Activated CD4-positive, CD25-positive, alpha-beta regulatory T cell (primary cell): ENCODE measurements at places on chromosomes 6 and 20.
A peak's percentile ranks its signal among the peaks of the same experiment; 100 is the strongest.

DNA sequence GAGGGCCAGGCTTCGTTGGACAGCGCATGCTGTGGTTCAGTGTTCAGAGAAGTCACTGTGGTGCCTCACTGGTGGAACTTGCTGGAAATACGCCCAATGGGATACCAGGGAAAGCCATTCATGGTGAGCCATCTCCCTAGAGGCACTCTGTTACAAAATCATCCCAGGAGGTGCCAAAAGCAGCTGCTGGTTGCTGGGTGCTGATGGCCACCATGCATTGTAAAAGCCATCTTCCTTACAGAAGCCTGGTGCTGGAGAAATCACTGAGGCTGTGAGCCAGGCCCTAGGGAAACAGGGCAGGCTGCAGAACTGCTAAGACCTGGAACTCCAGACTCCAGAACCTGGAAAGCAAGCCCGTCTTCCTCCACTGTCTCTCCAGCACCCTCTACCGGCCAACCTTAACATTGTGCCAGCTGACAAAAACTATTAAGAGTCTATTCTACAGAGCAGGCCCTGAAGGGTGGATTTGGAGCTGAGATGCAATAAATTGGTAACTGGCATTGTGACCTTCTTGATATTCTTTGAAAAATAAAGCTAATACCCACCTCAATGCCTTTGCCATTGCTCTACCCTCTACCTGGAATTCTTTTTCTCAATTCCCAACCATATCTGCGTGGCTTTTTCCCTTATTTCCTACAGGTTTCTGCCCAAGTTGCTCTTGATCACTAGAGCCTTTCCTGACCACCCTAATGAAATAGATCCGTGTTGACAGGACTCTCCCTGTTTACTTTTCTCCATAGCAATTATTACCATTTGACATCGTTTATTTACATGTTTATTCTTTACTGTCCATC lies 18.5 kb downstream of the SNRPB start:
- peak; percentile 17 for DNase-seq

DNA sequence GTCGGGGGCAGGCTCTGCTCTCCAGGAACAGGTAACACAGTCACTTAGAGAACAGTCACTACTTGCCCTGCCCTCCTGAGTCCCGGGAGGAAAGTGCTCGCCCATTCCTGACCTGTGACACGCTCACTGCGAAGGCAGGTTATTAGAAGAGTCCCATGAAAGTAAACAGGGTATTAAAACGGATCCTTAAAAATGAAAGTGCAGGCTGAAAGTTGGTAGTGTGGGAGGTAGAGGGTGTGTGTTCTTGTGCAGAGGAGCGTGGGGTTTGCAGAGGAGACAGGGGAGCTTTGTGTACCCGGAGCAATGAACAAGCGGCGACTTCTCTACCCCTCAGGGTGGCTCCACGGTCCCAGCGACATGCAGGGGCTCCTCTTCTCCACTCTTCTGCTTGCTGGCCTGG lies at the start of gene CCN6:
Gene CCN6, plus strand, starts transcription at position 104 of the 400 bp plus-strand sequence. Its CDS starts 254 bp downstream, at position 358.
- no peak for DNase-seq

DNA sequence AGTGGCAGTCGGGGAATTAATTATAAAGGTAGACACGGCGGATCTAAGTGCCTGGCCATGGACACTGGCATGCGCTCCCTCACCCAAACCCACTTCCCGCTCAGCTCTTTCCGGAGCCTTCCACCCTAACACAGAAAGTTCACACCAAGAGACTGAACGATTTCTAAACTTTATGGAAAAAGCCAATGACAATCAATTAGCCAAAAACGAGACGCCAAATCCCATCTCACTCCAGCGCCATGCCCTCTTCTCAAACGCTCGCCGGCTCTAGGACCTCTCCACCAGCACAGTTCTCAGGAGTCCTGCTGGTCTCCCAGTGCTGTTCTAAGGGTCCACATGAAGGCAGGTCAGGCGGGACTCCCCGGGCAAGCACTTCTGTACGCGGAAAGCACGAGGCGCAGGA lies 641 bp downstream of the SF3B5 start:
- no peak for DNase-seq

DNA sequence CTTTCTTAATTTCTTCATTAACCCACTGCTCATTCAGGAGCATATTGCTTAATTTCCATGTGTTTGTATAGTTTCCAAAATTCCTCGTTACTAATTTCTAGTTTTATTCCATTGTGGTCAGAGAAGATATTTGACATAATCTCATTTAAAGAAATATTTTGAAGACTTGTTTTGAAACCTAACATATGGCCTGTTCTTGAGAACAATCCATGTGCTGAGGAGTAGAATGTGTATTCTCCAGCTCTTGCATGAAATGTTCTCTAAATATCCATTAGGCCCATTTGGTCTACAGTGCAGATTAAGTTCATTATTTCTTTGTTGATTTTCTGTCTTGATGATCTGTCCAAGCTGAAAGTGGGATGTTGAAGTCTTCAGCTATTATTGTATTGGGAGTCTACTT lies 251.7 kb downstream of the ALDH8A1 start:
- no peak for DNase-seq

- DNase-seq = no peak
Observed at GRCh38 chr20:22512911-22513489, 71.4 kb downstream of the FOXA2 start.

- DNase-seq = no peak
Observed at GRCh38 chr6:5302220-5302946, 41.1 kb downstream of the FARS2 start.

GRCh38 chr6:119856136-119856535 lies 506.6 kb upstream of the MAN1A1 start:
- no peak for DNase-seq

DNA sequence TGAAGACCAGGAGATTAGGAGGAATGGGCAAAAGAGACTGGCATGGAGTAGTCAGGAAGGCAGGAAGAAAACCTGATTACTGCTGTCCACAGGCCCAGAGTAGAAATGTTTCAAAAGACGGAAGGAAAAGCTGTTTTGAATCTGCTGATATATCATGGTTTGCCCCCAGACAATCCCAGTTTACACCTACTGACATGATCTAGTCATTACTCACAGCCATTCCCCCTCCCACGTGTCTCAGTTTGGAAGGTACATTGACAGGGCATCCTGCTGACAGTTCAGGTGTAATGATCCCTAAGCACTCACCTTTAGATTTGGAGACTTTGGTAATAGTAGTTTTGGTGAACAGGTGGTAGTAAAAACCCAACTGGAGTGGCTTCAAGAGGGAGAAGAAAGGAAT lies 9.8 kb upstream of the TXNDC5 start:
- no peak for DNase-seq

DNA sequence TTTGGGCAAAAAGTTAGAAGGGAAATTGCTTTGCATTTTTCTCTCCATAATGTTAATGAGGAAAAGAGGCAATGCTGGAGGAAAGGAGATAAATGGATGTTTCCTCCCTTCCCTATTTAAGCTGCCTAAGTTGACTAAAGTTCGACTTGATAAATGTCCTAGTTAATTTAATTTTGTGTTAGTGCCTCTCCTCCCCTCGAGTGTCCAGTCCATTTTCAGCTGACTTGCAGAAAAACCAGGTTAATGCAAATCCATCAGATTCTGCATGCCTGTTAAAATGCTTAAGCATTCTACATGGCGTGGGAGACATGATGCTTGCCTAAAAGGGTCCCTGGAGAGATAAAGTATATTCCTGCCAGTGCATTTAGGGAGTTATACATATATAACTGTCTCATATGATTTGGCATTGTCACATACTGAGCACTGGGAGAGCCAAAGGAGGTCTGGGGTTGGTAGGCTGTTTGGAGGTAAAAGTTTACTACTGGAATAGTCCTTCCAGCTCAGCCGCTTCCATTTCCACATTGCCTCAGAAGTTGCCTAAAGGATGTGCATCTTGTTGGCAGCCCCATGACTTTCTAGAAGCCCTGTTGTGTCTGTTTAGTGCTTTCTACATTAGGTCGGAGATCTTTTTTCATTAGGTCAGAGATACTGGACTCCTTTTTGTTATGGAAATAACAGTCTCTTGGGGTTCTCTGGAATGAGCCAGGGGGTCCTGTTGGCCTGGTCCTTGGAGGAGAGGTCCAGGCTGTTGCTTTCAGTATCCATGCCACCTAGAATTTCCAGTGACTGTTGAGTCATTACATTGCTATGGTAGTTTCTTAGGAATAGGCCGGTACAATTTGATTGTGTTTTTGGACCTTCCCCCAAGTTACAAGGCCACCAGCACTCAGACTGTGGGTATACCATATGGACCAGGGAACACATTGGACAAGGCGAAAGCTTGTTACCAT lies 30.4 kb downstream of the JARID2 start:
- DNase-seq = no peak

GRCh38 chr6:16800942-16801341 lies 39.7 kb upstream of the ATXN1 start:
- no peak for DNase-seq

DNA sequence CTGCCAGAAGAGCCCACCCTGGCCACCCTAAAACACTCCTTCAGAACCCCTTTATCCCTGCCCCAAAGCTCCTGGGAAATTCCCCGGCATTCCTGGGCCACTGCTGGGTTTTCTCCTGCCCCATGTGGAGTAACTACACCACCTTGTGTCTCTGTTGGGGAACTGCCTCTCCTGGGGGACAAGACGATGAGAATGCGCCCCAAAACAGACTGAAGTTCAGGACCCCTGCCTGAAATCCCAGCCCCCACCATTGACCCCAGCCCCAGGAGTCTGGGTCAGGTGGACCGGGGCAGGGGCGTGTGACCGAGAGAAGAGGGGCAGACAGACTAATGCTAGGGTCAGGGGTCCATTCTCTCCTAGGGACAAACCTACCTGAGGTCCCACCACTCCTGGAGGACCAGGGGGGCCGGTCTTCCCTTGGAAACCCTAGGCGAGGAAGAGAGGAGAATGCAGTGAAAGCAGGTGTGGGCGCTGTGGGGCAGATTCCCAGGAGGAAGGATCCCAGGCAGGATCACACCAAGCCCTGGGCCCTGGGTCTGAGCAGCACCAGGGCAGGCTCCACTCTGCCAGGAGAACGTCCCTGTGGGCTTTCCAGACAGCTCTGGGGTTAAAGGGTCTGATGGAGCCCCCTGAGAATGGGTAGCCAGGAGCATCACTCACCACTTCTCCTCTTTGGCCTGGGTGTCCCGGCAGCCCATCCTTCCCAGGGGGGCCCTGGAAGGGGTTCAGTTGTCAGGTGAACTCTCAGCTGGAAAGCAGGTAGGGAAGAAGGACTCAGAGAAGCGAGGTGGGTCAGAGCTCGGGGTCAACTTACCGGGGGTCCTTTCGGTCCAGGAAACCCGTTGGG lies 19.4 kb downstream of the COL11A2 start:
- no peak for DNase-seq

GRCh38 chr6:11412011-11412424 lies 125.5 kb upstream of the TMEM170B start:
- no peak for DNase-seq

GRCh38 chr6:1774226-1774915 lies 164.7 kb downstream of the FOXC1 start:
- DNase-seq = no peak

GRCh38 chr6:143097224-143097795 lies 36.6 kb downstream of the AIG1 start:
- no peak for DNase-seq

DNA sequence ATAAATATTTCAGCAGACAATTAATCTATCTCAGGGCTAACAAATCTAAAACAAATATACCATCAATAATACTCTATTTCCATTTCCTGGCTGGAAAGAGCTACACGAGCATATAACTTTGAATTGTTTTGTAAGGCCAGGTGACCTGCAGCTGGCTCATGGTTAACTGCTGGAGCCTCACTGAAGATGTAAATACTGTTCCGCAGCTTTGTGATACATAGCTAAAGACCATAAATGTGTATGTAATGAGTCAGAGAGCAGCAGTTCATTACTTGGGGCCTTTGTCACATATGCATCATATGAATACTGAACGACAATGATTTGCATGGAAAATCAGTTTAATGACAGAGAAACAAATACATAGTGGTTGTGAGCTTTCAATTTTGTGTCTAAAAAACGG lies 109.4 kb upstream of the CCN2 start:
- DNase-seq = no peak

GRCh38 chr20:3818155-3819151 lies 1.9 kb upstream of the AP5S1 start:
- DNase-seq = no peak

GRCh38 chr6:79812195-79812594 lies 135.2 kb downstream of the ELOVL4 start:
- DNase-seq = no peak

GRCh38 chr6:11595903-11596302 lies 58.4 kb downstream of the TMEM170B start:
- DNase-seq = no peak

DNA sequence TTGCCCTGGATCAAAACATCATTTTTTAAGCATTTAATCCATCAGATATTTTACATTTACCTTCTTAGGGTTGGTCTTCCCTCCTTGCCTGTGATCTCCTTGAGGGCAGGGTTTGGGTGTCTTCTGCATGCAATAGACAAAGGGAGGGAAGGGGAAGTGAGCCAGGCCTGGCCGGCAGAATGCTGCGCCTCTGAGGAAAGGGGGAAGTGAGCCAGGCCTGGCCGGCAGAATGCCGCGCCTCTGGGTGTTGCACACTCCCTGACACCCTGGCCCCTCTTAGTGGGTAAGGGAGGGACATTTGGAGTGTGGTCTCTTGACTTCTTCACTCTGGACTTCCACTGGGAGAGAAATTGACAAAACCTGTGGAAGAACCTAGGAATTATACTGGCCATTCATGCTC lies 12.4 kb downstream of the PSMF1 start:
- DNase-seq = no peak

GRCh38 chr20:48898896-48899530 lies 22.5 kb upstream of the ARFGEF2 start:
- DNase-seq = no peak

GRCh38 chr20:51034476-51034875 lies 11.6 kb upstream of the KCNG1 start:
- DNase-seq = no peak

DNA sequence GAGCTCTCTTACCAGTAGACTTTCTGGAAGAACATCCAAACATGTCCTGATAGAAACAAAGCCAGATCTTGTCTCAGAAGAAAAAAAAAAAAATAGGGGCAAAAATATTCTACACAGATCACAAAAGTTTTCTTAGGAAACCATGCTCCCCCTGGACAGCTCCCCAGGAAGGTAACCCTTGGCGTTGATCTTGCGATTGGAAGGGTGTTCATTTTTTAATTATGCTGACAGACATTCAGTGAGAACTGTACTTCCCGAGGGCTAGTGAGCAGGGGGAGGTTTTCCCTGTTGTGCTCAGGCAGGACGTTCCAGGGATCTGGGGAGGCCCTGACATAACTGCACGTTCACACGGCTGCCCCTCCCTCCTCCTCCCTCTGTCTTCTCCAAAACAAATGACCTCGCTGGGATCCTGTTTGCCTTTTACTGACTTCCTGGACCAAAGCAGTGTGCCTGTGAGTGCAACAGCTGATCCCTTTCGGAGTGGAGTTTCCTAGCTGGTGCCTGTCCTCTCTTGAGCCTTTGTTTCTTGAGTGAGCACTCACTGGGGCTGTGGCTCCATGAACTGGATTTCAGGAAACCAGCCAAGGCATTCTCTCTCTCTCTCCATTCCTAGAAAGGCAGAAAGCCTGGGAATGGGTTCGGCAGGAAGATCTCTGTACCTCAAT lies 46.7 kb downstream of the MARCKS start:
- no peak for DNase-seq

DNA sequence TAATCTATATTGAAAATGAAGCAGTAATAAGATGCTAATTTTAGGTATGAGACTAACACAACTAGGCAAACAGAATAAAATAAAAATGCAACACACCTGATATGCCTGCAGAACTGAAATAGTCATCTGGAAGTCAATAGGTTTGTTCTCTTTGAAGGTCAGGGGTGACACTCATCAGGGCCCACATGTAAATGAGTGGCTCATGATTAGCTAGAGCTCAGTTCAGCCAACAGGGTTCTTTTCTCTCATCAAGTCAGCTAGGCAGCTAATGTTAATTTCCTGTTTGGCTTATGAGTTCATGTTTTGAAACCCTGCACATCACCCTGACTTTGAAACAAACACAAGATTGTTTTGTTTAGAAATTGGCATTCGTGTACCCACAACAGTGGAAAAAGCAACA lies 23.8 kb downstream of the SMLR1 start:
- no peak for DNase-seq
